ENCODE measurements at places on chromosomes 1 and 21.

- DNase-seq, result no peak
Measured at GRCh38 chr1:911875-912739, 11.6 kb upstream of the SAMD11 start.

GRCh38 chr1:201745023-201745422, 83.9 kb upstream of the IPO9 start:
- peak; percentile 56 for DNase-seq

DNA sequence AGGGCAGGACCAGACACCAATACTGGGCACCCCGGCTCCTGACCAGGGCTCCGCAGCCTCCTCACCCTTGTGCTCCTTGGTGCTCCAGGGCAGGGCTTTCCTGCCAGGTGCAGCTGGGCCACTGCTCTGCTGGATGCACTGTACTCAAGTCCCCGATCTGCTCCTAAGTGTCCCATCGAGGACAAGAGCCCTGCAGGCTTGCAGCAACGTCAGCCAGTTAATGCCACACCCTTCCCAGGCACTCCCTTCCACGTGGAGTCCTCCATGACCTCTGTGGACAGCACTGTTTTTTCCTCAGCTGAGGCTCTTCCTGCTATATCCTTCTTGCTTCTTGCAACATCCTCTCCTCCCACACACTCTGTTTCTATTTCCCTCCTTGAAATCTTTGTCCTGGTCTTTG, 94.0 kb upstream of the NGF start:
- peak; percentile 56 for DNase-seq

- peak; percentile 20 for DNase-seq
Measured at GRCh38 chr1:174021591-174022079, 522 bp downstream of the RC3H1 start.

DNA sequence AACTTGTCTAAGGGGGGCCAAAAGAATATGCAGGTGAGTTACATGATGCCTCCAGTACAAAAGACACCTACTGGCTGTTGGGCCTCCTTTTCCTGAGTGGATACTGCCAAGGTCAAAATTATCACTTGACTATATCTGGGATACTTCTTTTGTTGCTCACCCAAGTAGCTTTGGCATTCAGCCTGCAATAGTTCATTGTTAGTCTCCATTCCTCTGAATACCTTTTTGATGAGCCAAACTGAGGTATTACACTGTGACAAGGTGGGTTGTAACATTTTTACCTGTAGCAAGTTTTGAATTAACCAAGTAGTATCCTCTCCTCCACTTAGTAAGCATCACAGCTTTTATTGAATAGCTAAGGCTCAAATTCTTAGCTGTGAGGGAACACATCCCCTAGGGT, 408.0 kb downstream of the LRRIQ3 start:
- no peak for DNase-seq

- DNase-seq, result no peak
Measured at GRCh38 chr1:117373932-117374331, 6.7 kb downstream of the MAN1A2 start.

- DNase-seq, result no peak
Measured at GRCh38 chr1:10888291-10888690, 91.8 kb upstream of the CASZ1 start.

DNA sequence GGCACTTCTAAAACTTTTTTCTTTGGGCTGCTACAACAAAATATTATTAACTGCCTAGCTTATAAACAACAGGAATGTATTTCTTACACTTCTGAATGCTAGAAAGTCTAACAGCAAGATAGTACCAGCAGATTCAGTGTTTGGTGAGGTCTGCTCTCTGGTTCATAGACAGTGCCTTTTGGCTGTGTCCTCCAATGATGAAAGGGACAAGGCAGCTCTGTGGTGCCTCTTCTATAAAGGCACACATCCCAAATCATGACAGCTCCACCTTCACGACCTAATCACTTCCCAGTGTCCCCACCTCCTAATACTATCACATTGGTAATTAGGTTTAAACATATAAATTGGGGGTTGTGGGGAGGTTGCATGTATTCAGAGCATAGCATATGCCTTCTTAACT, 9.5 kb downstream of the CFH start:
- no peak for DNase-seq

DNA sequence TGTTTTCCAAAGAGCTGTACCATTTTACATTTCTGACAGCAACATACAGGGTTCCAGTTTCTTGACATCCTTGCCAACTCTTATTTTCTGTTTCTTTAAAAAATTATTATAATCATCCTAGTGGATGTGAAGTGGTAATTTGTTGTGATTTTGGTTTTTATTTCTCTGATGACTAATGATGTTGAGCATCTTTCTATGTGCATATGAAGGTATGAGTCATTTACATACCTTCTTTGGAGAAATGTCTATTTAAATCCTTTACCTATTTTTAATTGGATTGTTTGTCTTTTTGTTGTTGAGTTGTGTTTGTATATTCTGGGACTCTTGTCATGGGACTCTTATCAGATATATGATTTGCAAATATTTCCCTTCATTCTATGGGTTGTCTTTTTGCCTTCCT, 20.8 kb upstream of the MPC2 start:
- DNase-seq, result no peak

DNA sequence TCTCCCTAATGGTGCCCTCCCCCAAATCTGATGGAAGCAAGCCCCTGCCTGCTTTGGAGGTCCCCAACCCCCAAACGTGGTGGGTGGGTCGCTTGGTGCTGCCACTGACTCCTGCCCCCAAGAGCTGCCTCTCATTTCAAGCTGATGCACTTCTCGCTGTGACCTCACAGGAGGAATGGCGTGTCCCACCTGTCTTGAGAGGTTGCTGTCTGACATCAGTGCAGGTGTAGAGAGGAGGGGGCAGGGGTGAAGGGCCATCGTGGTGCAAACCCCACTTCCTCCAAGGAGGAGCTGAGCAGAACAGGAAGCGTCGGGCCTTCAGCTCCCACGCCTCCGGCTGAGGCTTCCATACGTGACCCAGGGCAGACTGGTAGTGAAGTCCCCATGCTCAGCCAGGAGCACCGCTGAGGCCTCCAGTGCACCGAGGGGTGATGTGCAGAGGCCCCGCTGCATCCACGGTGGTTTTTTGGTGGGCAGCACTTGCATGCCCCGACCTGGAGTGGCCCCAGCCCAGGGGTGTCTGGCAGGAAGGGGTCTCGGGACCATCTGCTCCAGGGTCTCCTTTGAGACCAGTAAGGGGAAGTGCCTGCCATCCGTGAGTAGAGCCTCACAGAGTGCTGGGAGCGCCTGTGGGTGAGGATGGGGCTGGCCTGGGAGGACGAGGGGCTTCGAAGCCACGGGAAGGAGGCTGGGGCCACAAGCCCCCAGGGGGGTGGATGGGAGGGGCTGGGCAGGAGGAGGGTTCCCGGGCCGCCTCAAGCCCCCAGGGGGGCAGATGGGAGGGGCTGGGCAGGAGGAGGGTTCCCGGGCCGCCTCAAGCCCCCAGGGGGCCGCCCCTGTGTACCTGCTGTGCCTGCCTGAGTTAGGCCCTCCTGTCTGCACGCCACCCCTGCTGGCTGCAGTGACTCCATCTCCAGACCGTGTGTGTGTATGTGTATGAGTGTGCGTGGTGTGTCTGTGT, 39.8 kb downstream of the WDR4 start:
- no peak for DNase-seq

DNA sequence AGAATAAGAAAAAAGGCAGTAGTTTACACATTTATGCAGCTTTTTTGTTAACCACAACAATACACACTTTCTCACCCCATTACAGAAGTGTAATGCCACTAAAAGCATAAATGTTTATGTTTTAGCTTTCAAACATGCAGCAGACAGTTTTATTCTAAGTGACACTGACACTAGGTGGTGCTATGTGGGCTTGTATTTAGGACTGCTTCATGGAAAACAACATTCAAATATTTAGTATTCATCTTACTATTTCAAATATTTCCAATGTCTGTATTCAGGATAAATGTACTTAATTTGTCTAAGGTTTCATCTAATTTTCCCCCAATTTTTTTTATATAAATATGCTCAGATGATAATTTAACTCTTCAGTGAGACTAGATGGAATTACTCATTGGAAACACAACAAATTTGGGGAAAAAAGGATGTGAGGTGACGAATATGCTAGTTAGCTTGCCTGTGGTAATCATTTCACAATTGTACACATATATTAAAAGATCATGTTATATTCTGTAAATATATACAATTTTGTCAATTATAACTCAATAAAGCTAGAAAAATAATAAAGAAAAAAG, 71.4 kb downstream of the USP1 start:
- DNase-seq, result no peak

GRCh38 chr1:228935198-228935663, 200.0 kb downstream of the RHOU start:
- DNase-seq, result no peak

DNA sequence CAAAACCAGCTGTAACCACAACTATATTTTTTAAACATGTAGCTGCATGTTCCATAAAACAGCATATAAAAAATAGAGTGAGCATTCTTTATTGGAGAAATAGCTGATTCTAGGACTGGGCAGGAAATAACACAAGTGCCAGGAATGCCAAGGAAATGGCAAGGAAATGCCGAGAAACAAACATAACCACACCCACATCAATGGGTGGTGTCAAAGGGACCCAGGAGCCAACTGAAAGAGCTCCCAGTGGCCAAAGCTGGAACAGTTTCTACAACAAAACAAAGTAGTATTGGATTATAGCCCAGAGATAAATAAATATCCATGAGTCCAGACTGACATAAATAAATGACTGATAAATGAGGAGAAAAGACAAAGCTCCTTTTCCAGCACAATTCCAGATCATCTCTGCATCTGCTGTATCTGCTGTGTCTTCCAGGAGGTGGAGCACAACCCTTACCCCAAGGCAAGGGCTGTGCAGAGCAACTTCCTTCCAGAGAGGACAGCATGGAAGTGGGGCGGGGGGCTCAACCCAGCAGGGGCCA, 28.1 kb downstream of the ADARB1 start:
- DNase-seq, result peak; percentile 82

- no peak for DNase-seq
Measured at GRCh38 chr1:165686121-165686970, 12.0 kb downstream of the ALDH9A1 start.

DNA sequence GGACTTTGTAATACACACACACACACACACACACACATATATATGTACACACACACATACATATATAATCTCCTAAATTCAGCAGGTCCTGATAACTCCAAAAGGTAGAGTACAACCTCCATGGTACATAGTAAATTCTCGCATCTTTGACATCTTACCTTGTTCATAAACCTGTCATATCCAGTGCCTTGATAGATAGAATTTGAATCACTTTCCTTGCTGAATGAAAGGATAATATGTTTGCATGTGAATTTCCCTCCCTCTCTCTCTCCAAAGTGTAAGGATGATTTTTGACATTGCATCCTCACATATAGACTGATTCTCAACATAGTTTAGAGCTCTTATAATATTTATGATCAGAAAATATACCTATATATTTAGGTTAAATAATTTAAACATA, 567.1 kb upstream of the ADGRL2 start:
- no peak for DNase-seq

DNA sequence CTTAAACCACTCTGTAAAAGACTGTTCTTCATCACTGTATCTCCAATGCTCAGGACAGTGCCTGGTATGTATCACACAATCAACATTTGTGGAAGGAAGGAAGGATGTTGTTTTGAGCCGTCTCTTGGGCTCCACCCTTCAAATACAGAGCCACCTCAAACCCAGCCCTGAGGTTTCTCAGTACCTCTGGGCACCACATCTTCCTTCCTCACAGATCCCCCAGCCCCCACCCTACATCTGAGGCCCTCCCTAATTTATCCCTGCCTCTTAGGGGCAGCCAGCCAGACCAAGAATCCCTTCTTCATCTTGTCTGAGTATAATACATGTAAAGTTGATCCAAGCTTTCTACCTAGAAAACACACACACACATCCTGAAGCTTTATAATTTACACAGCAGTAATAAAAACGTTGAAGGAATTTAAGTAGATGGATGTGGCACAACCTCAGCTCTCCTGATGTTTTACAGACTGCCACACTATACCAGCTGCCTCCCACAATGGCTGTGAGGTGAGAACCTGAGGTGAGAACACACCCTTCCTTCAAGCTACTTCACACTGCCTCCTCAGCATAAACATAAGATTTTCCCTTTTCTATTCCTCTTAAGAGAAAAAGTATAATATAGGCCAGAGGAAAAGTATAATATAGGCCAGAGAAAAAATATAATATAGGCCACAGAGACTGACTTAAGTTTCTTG, 48.5 kb downstream of the CDC7 start:
- no peak for DNase-seq

DNA sequence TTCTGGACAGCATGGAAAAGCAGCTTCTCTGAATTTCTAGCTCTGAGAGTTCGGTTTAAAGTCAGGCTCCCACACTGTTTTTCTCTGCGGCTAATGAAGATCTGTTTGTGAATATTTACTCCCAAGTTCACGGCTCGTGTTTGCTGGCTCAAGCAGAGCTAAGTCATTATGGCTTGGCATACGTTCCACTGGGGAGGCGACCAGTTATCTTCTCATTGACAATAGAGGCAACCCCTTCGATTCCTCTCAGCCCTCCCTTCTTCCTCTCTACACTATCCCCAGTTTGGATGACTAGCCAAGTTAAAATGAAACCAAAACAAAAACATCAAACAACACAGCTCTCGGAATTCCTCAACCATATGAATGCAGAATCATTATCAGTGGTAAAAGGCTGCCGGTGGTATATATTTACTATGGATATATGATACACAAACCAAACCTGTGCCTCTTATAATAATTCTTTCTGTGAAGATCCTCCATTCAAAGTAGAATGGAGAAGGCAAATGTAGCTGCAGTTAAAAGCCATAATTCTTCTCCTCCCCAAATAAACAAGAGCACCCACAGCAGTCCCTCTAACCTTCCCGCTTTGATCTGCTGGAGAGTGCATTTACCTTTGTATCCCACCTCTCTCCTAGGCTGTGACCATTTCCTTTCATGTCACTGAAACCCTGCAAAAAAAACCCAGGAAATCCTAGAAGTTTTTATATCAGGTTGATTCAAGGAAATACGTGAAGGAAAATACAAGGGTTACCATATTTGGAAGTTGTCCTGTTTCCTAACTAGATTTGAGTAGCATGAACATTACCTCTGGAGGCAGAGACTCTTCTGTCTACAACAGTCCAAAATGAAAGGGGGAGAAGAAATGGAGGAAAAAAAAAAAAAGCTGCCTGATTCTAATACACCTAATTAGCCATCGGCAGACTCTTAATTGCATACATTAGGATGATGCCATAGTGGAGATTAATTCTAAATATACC, 108.3 kb upstream of the USH2A start:
- DNase-seq, result no peak

GRCh38 chr1:212401042-212401441, 13.6 kb downstream of the PACC1 start:
- no peak for DNase-seq

GRCh38 chr1:89837036-89837481, 16.2 kb downstream of the LRRC8D start:
- DNase-seq, result no peak

DNA sequence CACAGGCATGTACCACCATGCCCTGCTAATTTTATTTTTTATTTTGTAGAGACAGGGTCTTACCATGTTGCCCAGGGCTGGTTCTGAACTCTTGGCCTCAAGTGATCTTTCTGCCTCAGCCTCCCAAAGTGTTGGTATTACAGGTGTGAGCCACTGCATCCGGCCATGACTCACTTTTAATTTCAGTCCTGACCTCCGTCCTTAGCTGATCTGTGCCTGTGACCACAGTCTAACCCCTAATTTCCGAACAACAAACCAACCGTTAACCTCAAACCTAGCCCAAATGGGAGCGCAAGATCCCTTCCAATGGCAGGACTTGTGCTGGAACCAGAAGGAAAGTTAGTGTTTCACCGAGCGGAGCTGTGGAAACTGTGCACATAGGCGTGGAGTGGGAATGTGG, 29.3 kb upstream of the MAN1C1 start:
- DNase-seq, result no peak

GRCh38 chr1:113515498-113515897, 125.2 kb downstream of the MAGI3 start:
- DNase-seq, result no peak
